HFFc6 (cell line): ENCODE measurements at places on chromosomes 12 and 14.
A peak's percentile ranks its signal among the peaks of the same experiment; 100 is the strongest.

DNA sequence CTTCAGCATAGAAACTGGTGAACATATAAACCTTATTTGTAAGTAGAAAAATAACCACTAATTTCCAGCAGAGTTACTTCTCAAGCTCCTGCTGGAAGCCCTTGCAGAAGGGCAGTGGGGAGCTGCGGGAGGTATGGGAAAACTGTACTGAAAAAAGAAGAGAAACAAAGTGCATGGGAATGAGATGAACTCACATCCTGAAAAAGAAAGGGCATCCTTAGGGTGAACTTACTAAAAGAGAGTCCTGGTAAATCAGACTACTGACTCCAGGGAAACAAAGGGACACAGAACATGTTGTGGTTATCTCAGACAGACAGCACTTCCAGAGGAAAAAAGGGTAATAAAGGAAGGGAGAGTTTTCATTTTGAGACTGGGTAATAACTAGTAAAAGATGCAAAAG, 515.1 kb downstream of the RPL10L start:
- DNase-seq: no peak

DNA sequence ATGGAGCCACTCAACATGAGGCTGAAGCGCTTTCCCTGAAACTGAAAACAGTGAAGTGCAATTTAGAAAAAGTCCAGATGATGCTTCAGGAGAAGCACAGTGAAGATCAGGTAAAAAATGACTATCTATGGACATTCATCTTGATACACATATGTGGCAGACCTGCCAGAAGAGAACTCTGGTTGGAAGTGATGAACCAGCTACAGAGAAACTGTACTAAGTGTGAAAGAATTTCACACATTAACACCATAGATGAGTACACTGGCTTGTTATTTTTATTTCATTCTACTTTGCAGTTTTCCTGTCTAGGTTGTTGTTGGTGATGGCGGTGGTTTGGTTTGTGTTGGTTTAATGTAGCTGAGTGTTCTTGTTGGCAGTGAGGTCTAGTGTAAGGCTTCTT, 174.7 kb downstream of the ESR2 start:
- no peak for DNase-seq

DNA sequence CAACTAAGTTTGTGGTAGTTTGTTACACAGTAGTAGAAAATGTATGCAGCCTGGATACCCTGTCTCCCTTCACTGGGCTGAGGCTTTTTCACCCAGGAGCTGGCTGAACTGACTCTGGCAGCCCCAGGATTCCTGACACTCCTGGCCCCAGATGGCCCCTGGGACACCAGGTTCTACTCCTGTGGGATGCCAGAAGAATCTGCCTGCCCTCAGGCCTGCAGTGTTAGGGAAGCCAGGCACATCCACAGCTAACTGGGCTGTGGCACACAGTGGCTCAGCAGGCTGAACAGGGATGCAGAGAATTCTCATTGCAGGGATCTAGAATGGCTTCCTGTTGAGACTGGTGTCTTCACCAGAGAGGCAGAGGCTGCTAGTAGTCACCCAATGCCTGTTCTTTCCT, 8.5 kb downstream of the IFI27 start:
- DNase-seq: no peak

DNA sequence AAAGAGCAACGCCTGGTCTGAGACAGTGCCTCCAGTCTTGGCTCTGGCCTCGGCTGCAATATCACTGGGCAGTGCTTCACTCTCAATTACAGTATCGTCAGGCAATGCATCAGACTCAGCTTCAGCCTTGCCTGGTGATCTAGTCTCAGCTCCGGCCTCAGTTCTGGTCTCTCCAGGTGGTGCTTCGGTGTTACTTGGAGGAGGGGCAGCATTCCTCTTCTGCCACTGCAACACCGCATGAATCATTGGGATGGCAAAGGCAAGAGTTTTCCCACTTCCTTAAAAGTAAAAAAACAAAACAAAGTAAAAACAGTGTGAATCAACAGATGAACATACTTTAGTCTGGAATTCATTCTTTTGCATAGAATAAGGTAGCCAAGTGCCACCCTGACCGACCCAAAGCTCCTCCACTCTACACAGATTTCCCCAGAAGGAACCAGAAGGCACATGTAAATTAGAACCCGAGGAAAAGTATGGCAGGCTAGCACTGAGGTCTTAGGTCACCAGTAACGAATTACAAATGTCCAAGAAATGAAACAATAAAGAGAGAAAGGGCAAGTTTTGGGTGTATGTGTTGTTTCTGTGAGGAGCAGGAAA, 18.6 kb downstream of the DDX24 start:
- DNase-seq: peak; percentile 13

- DNase-seq: no peak
Measured at GRCh38 chr14:99036611-99037293, 235.2 kb downstream of the BCL11B start.

DNA sequence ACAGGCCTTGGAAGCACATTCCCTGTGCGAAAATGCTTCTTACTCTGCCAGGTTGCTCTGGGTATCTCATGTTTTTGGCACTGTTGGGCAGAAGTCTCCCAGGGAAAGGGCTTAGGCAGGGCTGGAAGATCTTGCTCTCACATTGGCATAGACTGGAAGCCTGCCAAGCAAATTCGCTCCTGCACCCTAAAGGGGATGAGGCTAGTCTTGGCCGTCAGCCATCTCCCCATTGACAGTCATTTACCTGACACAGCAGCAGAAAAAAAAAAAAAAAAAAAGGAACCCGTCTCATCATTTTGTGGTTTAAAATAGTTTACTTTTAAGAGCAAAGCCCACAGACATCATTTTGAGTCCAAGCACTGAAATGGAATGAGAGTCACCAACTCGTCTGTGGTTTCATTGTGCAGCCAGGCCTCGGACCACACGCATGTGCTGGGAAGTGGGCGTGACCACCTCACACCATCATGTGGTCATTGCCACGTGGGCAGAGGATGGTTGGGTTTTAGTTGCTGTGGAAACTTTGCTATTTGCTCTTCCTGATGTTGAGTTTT, 84.8 kb downstream of the NRXN3 start:
- peak; percentile 74 for DNase-seq

DNA sequence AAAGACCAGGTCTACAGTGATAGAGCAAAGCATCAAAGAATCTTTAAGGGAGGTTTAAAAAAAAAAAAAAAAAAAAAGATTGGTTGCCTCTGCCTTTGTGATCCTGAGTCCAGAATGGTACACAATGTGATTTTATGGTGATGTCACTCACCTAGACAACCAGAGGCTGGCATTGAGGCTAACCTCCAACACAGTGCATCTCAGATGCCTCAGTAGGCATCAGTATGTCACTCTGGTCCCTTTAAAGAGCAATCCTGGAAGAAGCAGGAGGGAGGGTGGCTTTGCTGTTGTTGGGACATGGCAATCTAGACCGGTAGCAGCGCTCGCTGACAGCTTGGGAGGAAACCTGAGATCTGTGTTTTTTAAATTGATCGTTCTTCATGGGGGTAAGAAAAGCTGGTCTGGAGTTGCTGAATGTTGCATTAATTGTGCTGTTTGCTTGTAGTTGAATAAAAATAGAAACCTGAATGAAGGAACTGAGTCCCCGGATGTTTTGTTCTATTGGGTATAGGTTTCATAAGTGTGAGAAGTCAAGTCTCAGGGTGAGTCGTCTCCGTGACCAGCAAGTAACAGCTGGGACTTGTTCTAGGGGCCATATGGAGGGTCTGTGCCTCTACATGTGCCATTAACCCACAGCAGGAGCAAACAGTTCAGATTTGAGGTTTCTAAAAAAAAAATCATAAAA, 9.3 kb downstream of the PEBP1 start:
- DNase-seq: no peak

GRCh38 chr14:77303417-77304156, 17.1 kb downstream of the POMT2 start:
- DNase-seq: peak; percentile 96

- peak; percentile 82 for DNase-seq
Measured at GRCh38 chr12:93591137-93591868, 18.8 kb downstream of the SOCS2 start.

DNA sequence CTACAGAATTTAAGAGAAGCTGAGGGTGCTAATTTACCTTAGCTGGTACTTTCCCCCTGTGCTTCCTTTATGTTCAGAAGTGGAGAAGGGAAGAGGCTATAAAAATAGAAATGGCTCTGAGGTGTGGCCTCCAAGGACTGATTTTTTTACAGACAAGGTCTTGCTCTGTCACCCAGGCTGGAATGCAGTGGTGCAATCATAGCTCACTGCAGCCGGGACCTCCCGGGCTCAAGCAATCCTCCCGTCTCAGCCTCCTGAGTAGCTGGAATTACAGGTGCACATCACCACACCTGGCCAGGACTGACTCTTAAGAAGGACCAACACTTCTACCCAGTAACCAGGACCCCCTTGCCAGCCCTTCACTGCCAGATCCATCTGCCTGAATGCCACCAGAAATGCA, 23.9 kb upstream of the NAP1L1 start:
- no peak for DNase-seq

DNA sequence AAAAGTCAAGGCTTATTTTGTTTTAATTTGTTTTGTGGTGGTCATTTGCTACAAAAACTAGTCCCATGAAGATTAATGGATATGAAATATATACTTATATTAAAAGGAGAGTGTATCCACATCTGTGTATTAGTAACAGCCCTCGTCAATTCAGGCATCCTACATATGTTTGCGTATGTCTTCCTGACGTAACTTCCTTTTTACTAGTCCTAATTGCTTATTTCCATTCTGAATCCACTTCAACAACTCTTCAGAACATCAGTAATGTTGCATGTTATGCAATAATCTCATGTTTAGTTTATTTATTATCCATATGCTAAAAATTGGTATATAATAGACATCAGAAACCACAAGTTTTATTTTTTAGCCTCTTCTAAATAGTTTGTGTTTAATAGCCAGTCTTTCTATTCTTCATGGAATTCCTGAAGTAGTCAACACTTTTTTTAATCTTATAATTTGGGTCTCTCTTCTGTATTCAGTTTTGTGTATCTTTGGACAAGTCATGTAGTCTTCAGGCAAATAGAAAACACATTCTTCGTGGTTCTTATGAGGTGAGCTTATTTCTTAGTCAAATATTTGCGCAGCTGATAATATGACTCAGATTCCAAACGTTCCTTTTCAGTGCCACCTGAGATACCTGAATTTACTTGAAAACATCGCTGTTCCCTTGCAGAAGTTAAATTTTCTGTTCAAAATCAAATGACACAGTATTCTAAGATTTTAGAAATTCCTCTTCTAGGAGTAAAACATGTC, 268.6 kb downstream of the CCDC59 start:
- no peak for DNase-seq

GRCh38 chr12:75549989-75550388, 38.6 kb upstream of the KRR1 start:
- no peak for DNase-seq

DNA sequence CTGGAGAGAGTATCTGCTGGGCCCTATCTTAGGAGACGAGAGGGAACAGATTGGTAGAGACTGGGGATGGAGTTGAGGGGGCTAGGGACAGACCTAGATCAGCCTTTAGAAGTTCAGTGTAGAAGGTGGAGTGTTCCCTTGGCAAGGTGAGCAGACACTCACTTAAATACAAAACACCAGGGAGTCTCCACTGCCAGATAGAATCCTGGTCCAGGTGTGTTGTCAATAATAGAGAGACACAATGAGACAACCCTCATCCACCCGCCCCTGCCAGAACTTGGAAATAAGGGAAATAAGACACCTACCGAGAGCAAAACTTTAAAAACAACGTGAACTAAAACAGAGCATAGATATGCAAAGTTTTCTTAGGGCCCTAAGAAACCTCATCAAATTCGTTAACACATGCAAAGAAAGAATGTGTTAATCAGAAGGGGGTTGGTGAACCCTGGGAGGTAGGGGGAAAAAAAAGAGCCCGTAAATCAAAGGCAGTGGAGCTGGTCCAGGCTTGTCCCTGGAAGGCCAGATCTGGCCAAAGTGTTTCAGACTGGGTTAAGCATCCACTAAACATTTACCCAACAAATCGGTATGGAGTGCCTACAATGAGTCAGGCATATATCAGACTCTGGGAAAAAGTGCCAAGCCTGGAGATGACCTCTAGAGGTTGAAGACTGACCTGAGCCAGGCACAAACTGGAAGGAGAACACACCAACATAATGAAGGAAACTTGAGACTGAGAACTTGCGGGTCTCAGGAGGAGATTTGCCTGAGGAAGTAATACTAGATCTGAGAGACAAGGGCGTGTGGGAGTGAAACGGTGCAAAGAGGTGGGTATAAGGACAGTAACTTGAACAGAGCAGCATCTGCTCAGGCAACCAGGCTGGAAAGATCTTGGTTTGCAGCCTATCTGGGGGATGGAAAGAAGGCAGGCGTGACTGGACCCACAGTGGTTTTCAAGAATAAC, 37.0 kb upstream of the OTX2 start:
- DNase-seq: no peak

GRCh38 chr12:9977916-9978315, 6.7 kb downstream of the CLEC12A start:
- no peak for DNase-seq

- DNase-seq: no peak
Measured at GRCh38 chr14:59091976-59092375, 96.5 kb upstream of the DAAM1 start.

DNA sequence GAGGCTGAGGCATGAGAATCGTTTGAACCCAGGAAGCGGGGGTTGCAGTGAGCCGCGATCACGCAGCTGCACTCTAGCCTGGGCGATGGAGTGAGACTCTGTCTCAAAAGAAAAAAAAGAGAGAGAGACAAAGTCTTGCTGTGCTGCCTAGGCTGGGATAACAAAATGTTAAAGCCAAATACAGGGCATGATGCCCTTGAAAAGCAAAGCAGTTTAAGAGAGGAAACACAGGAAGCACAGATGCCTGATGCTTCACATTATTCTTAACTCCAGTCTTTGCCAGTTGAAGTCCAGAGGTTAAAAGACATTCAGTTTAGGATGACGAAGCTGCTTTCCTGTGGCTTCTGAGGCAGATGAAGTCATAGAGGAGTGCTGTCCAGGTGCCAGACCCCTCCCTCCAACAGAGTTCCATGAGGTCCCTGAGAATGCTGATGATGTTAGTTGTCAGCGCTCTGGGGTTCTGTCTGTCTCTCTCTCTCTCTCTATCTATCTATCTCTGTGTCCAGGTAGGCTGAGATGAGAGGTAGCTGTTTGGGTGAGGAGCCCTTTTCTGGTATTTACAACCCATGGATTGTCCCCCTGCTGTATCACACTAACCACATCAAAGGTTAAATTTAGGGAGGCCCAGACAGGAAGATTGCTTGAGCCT, 4.9 kb upstream of the MRPL52 start:
- peak; percentile 93 for DNase-seq

GRCh38 chr12:14961466-14962152, at the start of gene ARHGDIB:
Gene ARHGDIB (minus strand): TSS chr12:14961601. CDS start chr12:14950712, 10,889 bp downstream.
- DNase-seq: no peak

DNA sequence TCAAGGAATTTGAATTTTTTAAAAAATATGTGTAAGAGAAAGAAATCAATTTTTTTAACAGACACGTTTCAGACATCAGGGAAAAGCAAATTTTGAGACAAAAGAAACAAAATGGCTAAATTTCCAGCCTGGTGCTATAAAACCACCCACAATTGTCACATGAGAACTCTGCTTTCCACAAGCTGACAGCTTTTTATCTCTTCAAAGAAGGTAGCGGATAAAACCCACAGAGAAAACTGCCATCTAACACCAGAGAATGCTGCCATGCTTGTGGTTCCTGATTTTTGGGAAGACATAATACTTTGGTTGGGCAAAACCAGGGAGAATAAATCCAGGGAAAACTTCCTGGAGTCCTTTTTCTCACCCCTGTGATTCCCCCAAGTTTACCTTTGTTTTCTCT, 10.3 kb upstream of the ITPR2 start:
- no peak for DNase-seq

GRCh38 chr14:102923925-102924486, 1.5 kb downstream of the AMN start:
- DNase-seq: no peak

GRCh38 chr12:89181271-89181920, 170.9 kb downstream of the DUSP6 start:
- DNase-seq: peak; percentile 66
